ENCODE measurements at places on chromosomes 12 and 14.

DNA sequence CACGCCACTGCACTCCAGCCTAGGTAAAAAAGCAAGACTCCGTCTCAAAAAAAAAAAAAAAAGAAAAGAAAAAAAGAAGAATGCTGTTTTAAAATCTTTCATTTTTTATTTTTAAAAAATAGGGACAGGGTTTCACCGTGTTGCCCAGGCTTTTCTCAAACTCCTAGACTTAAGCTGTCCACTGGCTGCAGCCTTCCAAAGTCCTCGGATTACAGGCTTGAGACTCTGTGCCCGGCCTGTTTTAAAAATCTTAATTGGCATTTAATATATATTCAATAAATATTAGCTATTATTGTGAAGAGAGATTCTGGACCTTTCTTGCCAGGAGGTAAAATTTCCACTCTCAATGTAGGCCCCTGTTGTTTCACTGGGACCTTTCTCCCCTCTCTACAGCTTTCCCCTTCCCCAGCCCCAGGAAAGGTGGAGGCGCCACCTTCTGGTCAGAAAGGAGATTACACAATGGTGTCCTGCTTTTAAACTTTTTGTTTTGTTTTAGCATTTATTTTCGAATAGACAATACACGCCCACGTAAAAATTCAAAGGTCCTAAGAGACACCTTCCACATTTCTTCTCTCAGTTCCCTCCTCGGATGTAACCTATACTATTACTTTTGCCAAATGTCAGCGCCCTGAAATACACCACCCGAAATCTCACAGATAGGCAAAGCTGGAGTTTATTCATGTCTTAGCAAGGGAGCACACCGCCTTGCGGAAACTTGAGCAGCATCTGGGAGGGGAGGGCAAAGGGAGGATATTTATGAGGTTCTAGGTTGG, 23.8 kb upstream of the PHC1 start:
- H3K27me3 ChIP-seq: no peaks in the 10 kb centered on the region
- H3K4me3 ChIP-seq: peak overlapping the region; percentile 43
- no peaks in the 10 kb centered on the region for H3K36me3 ChIP-seq
- no peak for DNase-seq
- H3K4me1 ChIP-seq: no peaks in the 10 kb centered on the region
- no peak overlapping the region for H3K27ac ChIP-seq

- H3K4me1 ChIP-seq: no peaks in the 10 kb centered on the region
- H3K27ac ChIP-seq: no peak overlapping the region
- H3K4me3 ChIP-seq: no peak overlapping the region
- H3K36me3 ChIP-seq: no peaks in the 10 kb centered on the region
Measured at GRCh38 chr14:97077253-97077653, 280.1 kb downstream of the VRK1 start.

- peak overlapping the region; percentile 30 for H3K27ac ChIP-seq
- H3K36me3 ChIP-seq: no peaks in the 10 kb centered on the region
- no peak overlapping the region for H3K4me3 ChIP-seq
- peaks cover 11% of the 10 kb centered on the region for H3K4me1 ChIP-seq
Measured at GRCh38 chr12:31897781-31898503, 61.3 kb upstream of the RESF1 start.

GRCh38 chr14:25252793-25253192, 202.8 kb upstream of the STXBP6 start:
- no peaks in the 10 kb centered on the region for H3K36me3 ChIP-seq
- H3K4me1 ChIP-seq: no peaks in the 10 kb centered on the region
- DNase-seq: no peak
- H3K27me3 ChIP-seq: no peaks in the 10 kb centered on the region

DNA sequence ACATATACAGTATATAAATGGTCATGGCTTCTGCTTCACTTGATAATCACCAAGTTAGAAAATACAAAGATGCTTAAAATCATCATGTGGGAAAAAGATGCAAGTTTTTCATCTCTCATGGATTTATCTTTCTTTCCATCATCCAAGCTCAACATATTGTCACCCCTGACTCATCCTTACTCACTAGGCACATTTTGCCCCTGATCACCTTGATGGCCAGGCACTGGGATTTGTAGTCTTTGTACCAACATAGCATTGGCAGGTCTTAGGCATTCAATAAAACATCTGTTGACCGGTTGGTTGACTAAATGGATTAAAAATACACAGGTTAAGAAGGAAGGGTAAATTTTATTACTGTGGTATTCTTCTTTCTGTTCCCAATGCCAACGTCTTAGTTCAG, 28.1 kb downstream of the KLHDC2 start:
- peaks cover 88% of the 10 kb centered on the region for H3K36me3 ChIP-seq
- no peaks in the 10 kb centered on the region for H3K27me3 ChIP-seq
- H3K4me3 ChIP-seq: no peak overlapping the region
- no peaks in the 10 kb centered on the region for H3K4me1 ChIP-seq

- no peak for DNase-seq
- H3K4me1 ChIP-seq: peaks cover 28% of the 10 kb centered on the region
- H3K4me3 ChIP-seq: no peak overlapping the region
- H3K27ac ChIP-seq: no peak overlapping the region
Measured at GRCh38 chr12:2261708-2262107, 208.9 kb downstream of the CACNA1C start.

GRCh38 chr14:102479777-102480176, 29.8 kb downstream of the ANKRD9 start:
- H3K4me3 ChIP-seq: no peak overlapping the region
- no peaks in the 10 kb centered on the region for H3K4me1 ChIP-seq
- no peaks in the 10 kb centered on the region for H3K36me3 ChIP-seq
- H3K27ac ChIP-seq: no peak overlapping the region
- no peak for DNase-seq

DNA sequence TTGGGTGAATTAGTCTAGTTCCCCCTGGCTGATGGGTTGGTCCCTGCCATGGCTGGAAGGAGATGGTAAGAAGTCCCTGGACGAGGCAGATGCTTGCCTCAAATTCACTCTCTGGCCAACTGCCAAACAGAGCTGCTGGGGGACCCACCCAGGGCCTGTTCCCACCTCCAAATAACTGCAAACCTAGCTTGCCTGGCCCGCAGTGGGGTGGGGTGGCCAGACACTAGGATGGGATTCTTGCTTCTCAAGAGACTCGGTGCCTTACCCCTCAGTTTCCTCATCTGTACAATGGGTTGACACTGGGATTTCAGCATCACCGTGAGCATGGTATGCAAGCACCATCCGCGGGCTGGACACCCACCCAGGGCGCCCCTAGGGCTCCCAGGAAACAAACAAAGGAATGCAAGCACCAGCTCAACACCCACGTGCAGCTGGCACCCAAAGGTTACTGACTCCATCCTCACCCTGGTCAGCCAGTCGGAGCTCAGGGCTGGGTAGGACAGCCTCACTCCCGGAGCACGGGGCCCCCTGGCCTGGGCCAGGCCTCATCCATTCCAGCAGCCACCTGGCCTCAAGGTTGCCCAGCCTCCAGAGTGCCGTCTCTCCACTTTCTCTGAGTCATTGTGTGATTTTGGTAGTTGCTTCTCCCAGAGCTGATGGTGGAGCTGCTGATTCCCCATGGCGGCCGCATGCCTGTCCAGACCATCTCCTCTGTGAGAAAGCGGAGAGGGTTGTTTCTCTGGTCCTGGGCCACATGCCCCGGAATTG, 205.2 kb upstream of the RTL1 start:
- H3K4me1 ChIP-seq: no peaks in the 10 kb centered on the region
- no peaks in the 10 kb centered on the region for H3K27me3 ChIP-seq
- H3K36me3 ChIP-seq: no peaks in the 10 kb centered on the region
- DNase-seq: peak; percentile 74
- H3K4me3 ChIP-seq: no peak overlapping the region
- no peak overlapping the region for H3K27ac ChIP-seq

DNA sequence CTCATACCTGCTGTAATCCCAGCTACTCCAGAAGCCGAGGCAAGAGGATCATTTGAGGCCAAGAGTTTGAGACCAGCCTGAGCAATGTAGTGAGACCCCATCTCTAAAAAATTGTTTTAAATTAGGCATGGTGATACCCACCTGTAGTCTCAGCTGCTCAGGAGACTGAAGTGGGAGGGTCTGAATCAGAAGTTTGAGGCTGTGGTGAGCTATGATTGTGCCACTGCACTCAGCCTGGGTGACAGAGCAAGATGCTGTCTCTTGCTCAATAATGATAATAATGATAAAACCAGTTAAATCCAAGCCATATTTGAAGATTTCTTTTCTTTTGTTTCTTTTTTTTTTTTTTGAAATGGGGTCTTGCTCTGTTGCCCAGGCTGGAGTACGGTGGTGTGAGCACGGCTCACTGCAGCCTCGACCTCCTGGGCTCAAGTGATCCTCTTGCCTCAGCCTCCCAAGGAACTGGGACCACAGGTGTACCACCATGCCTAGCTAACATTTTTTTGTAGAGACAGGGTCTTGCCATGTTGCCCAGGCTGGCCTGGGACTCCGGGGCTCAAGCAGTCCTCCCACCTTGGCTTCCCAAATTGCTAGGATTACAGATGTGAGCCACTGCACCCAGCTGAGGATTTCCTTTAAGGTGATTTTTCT, 12.8 kb downstream of the PSMA6 start:
- H3K4me3 ChIP-seq: no peak overlapping the region
- no peaks in the 10 kb centered on the region for H3K27me3 ChIP-seq
- H3K36me3 ChIP-seq: peaks cover 21% of the 10 kb centered on the region
- H3K27ac ChIP-seq: no peak overlapping the region

- no peak overlapping the region for H3K4me3 ChIP-seq
- H3K27me3 ChIP-seq: no peaks in the 10 kb centered on the region
- DNase-seq: no peak
- H3K27ac ChIP-seq: no peak overlapping the region
Measured at GRCh38 chr12:5499566-5500330, 67.8 kb downstream of the NTF3 start.

DNA sequence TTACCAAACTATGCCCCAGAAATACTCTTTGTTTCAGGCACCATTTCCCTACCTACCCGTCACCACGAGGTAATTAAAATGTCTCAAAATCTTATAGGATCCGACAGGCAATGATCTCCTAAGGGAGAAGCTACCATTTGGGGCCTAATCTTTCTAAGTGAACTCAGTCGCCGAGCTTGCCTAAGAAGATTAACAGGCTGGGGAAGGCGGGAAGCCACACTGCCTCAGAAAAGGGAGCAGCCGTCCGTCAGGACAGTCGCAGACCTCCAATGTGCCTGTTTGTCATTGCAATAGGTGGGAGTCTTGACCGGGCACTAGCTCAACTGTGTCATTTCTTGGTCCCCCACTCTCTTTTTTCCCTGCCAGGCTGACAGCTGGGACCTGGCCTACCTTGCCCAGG, 4.6 kb downstream of the TTC7B start:
- H3K36me3 ChIP-seq: no peaks in the 10 kb centered on the region
- H3K27me3 ChIP-seq: no peaks in the 10 kb centered on the region
- H3K4me3 ChIP-seq: no peak overlapping the region
- no peak overlapping the region for H3K27ac ChIP-seq
- DNase-seq: no peak
- H3K4me1 ChIP-seq: peaks cover 41% of the 10 kb centered on the region

- DNase-seq: no peak
- no peak overlapping the region for H3K4me3 ChIP-seq
- H3K27ac ChIP-seq: no peak overlapping the region
- no peaks in the 10 kb centered on the region for H3K36me3 ChIP-seq
- no peaks in the 10 kb centered on the region for H3K27me3 ChIP-seq
- H3K4me1 ChIP-seq: peaks cover 7% of the 10 kb centered on the region
Measured at GRCh38 chr12:65010437-65010836, 110.7 kb downstream of the WIF1 start.

DNA sequence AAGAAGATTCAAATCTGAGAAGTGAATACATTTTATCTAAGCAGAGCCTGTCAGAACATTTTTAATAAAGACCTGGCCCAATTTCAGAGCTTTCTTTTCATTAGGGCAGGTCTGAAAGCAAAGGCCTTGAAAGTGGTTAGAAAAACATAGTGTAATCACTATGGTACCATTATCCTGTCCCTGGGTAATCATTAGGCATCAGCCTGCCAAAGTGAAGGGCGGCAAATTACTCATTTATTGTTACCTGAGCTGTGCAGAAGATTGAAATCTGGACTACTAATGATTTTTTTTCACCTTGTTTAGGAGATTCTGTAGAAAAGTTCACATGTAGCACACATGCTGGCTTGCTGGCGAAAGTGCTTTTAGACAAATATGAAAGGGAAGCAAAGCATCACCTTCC, 92.6 kb upstream of the PRKD1 start:
- H3K27me3 ChIP-seq: no peaks in the 10 kb centered on the region
- no peak for DNase-seq
- H3K36me3 ChIP-seq: no peaks in the 10 kb centered on the region
- no peaks in the 10 kb centered on the region for H3K4me1 ChIP-seq
- no peak overlapping the region for H3K27ac ChIP-seq

DNA sequence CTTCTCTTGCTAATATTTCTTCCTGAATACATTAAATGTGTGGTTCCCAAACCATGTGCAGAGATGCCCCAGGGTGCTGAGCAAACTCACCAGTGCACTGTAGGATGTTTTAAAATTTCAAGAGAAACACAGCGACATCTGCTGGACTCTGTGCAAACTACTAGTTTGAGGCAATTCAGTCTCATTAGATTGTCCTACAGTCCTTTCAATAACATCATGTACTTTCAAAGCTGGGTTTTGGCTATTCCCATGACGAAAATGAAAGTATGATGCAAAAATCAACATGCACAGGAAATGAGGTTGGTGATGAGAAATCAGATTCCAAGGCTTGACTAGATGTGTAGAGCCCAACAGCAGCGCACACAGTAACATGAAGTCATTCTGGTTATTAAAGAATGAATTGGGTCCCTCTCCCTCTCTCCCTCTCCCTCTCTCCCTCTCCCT, 66.3 kb downstream of the CLIP1 start:
- DNase-seq: no peak
- H3K4me1 ChIP-seq: no peaks in the 10 kb centered on the region
- H3K4me3 ChIP-seq: no peak overlapping the region

- no peak overlapping the region for H3K27ac ChIP-seq
- H3K4me3 ChIP-seq: no peak overlapping the region
- peaks cover 6% of the 10 kb centered on the region for H3K4me1 ChIP-seq
Measured at GRCh38 chr12:116727261-116727660, 10.6 kb downstream of the SPRING1 start.

GRCh38 chr12:3061059-3061458, 16.1 kb upstream of the TSPAN9 start:
- H3K36me3 ChIP-seq: no peaks in the 10 kb centered on the region
- DNase-seq: no peak
- H3K4me1 ChIP-seq: peaks cover 5% of the 10 kb centered on the region
- no peak overlapping the region for H3K4me3 ChIP-seq
- no peak overlapping the region for H3K27ac ChIP-seq

DNA sequence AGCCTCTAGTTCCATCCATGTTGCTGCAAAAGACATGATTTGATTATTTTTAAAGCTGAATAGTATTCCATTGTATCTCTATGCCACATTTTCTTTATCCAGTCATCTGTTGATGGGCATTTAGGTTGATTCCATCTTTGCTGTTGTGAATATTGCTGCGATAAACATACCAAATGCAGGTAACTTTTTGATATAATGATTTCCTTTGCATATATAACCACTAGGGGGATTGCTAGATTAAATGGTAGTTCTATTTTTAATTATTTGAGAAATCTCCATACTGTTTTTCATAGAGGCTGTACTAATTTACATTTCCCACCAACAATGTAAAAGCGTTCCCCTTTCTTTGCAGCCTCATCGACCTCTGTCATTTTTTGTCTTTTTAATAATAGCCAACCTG, 342.5 kb downstream of the MDGA2 start:
- no peak overlapping the region for H3K4me3 ChIP-seq
- H3K4me1 ChIP-seq: no peaks in the 10 kb centered on the region
- H3K27ac ChIP-seq: no peak overlapping the region
- DNase-seq: no peak
- no peaks in the 10 kb centered on the region for H3K27me3 ChIP-seq
- H3K36me3 ChIP-seq: no peaks in the 10 kb centered on the region
